Stimulated activated CD4-positive, alpha-beta T cell treated with anti-CD3 and anti-CD28 coated beads, Interleukin-15, amount 100 ng/mL, for 1 hour (primary cell): ENCODE measurements at places on chromosomes 5 and 9.

DNA sequence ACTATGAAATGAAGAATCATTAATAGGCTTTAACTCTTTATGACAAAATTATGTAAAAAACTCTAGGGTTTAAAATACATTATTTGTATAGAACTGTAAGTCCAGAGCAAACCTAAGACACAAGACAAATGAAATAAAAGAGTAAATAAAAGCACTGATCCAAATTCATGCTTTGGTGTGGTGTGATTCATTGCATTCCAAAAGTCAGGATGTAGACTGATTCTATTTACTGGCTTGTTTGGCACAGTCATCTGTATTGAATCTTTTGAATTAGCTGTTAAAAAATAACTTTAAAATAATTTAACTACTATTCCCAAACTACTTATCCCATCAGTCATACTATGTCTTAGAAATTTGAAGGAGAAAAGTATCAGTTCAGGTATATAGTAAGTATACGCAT, 31.1 kb downstream of the IL4 start:
- no peak for DNase-seq

- DNase-seq, result no peak
Observed at GRCh38 chr9:79040671-79041070, 531.1 kb upstream of the TLE4 start.

DNA sequence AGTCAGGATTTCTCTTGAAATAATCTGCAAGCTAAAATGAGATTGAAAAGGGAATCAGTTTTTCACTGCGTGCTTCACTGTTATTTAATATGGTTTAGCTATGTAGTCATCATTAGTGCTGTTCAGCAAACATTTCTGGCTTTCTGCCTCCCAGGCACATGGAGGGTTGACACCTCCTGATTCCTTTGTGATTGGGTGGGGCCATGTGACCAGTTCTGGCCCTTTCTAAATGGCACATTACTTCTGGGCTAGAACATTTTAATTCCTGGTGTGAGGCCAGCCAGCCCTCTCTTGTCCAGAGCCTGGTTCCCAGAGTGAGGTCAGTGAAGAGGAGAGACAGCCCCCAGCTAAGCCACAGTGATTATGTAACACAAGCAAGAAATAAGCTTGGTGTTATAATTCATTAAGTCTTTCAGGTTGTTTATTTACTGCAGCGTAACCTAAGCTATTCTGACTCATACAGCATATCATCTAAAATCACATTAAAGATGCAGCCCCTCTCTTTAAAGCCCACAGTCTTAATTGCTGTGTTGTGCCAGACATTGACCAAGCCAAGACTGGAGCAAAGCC, 17.4 kb upstream of the ARSI start:
- no peak for DNase-seq

DNA sequence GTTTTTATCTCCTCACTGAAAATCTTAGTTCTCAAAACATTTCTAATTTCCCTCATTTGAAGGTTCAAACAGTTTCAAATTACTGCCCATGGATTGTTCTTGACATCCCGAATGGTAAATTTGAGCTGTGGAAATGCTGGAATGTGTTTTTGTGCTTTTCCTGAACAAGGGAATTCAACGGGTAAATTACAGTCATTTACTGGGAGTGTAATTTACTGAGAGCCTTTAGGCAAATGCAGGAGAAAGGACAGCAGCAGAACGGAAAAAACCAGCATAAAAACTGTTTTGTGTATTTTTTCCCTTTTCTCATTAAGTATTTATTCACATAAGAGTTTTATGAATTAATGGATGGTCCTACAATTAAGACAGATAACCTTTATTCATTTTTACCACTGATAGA, 139.2 kb downstream of the PBX3 start:
- no peak for DNase-seq

DNA sequence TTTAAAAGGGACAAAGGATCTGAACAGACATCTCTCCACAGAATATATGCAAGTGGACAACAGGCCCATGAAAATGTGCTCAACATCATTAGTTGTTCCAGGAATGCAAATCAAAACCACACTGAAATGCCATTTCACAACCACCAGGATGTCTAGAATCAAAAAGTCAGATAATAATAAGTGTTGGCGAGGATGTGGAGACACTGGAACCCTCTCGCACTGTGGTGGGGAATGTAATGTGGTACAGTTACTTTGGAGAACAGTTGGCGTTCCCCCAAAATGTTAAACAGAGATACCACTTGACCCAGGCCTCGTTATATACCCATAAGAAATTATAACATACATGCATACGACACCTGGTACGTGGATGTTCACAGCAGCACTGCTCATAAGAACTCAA, 38.6 kb downstream of the SARDH start:
- no peak for DNase-seq
